ENCODE measurements at places on chromosomes 11 and 22.

DNA sequence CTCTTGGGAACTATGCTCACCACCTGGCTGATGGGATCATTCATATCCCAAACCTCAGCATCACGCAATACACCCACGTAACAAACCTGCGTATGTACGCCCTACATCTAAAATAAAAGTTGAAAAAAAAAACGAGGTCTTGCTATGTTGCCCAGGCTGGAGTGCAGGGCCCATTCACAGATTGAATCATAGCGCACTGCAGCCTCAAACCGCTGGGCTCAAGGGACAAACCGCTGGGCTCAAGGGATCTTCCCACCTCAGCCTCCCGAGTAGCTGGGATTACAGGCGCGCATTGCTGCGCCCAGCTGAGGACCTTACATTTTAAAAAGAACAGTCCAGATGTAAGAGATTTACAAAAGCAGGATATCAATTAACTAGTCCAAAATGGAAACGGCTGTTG lies 41.9 kb upstream of the EMID1 start:
- DNase-seq: no peak

GRCh38 chr11:130414107-130415080 lies 14.0 kb downstream of the ADAMTS8 start:
- DNase-seq: no peak

GRCh38 chr11:105274631-105275030 lies 135.1 kb upstream of the CARD18 start:
- no peak for DNase-seq

- no peak for DNase-seq
Measured at GRCh38 chr11:33320814-33321330, 63.7 kb downstream of the HIPK3 start.

- no peak for DNase-seq
Measured at GRCh38 chr11:1870721-1871466, 18.0 kb downstream of the LSP1 start.

DNA sequence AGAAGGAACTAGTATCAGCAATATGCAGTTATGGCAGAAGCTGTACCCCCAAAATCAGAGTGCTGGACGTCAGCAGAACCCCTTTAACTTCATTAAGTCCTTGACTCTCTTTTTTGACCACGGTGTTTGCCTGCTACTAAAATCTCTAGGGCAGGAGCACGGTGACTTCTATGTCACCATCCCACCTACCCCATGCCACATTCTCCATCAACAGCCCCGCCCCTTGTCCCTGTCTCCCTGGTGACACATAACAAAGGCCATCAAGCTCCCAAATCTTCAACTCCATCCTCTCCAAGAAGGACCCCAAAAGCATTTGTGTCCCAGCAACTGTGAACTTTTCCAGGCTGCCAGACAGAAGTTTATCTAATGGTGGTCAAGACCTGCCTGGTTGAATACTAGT lies 894 bp downstream of the ADA2 start:
- DNase-seq: no peak

- DNase-seq: no peak
Measured at GRCh38 chr11:86978756-86979608, 23.8 kb upstream of the FZD4 start.

GRCh38 chr11:14873632-14874031 lies 18.4 kb downstream of the CYP2R1 start:
- DNase-seq: no peak

DNA sequence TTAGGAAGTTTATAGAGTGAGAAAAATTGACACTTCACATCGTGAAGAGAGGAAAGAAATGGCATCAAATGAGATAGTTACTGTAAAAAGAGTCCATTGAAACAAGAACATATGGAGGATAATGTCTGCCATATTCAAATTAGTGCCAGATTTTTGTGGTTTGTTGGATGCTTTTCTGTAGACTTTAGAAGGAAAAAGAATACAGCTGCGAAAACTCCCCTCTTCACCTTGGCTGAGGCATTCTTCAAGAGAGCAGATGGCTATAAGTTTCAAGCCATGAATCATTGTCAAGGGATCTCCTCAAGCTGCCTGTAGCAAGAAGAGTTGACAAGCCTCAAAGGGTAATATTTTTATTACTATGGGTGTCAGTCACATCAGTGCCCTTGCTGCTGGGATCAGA lies 507.4 kb upstream of the RAG2 start:
- no peak for DNase-seq
